ENCODE measurements at places on chromosomes 1 and 21. TPM values are rescaled to one million over a fixed set of nuclear protein-coding genes. Genes with fewer than 3 reads are reported as not detected.

Gene FMO1
- not detected for polyA plus RNA-seq

Gene KRTAP19-3
- not detected for polyA plus RNA-seq

Gene PROK1
- not detected for polyA plus RNA-seq

Gene CD1B
- polyA plus RNA-seq, result not detected

Gene ACP6
- polyA plus RNA-seq, result 5.9 TPM
